Activated CD4-positive, alpha-beta T cell treated with anti-CD3 and anti-CD28 coated beads, Interleukin-2, amount 50 U/mL, for 24 hours (primary cell): ENCODE measurements at places on chromosomes 7 and 10.

GRCh38 chr7:4834601-4835397, 27.0 kb downstream of the PAPOLB start:
- DNase-seq: no peak

DNA sequence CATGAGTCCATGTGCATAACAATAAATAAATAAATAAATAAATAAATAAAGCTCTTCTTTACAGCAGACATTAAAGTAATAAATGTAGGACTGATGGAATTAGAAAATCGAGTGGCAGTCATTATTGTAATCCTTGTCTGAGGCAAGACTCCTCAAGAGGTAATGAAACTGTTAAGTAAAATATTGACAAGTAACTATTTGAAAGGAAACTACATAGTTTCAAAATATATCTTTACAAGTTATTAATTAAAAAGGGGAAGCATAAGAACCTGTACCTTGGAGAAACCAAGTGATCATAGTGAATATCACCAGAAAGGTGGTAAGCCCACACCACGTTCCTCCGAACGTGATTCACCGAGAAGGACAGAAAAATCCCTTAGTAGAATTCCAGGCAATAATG, 285.6 kb upstream of the SORCS1 start:
- DNase-seq: no peak

DNA sequence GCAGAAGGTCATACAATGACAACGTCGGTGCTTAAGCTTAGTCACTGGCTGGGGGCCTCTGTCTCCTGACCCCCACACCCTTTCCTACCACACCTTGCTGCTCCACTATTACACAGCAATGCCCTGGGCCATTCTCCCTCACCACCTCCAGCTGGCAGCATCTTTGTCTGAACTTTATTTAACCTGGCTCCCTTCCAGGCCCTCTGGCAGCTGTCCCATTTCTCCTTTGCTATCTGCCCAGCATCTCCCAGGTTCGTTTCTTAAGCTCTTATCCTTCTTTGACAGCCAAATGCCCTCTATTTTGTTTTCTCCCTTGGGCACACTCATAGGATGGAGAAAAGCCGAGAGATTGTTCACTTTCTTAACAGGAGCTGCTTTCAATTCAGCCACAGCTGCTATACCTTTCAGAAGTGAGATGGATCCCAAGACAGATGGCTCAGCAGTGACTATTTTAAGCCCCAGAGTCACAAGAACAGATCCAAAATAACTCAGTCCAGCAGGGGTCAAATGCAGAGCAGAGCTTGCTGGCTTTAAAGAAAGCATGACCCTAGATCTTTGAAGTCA, 1277.1 kb upstream of the AUTS2 start:
- no peak for DNase-seq

- DNase-seq: no peak
Measured at GRCh38 chr10:29160150-29160617, 128.7 kb upstream of the LYZL1 start.

GRCh38 chr7:13111230-13111629, 423.8 kb downstream of the ARL4A start:
- DNase-seq: no peak

- DNase-seq: no peak
Measured at GRCh38 chr7:155583636-155584035, 37.3 kb upstream of the CNPY1 start.

DNA sequence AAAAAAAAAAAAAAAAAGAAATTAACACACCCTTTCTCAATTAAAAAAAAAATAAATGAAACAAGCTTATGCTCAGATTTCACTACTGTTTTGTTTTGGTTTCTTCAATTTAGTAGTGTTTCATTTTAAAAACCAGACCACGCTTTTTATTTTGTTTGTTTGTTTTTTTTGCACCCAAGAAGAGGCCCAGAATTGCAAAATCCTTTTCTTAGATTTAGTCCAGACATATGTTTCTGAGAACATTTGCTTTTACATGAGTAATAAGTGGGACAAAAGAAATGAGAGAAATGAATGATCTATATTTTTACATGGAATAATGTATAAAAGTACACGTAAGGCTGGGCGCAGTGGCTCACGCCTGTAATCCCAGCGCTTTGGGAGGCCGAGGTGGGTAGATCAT, 34.5 kb upstream of the CAMK1D start:
- no peak for DNase-seq

DNA sequence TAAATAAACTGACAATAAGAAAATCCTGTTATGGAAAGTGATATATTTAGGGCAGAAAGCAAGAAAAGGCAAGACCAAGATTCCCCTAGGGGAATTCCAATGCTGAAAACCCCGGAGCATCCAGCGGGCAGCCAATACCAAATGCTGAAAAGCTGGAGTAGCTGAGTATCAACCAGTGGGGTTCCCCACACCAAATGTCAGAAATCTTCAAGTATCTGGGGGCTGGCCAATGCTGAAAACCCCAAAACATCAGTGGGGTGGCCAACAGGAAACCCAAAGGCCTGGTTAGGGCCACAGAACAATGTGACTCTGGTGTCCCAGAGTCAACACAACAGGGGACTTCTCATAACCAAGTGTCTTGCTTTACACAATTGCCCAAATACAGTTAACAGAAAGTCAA, 271.8 kb upstream of the CACNA2D1 start:
- DNase-seq: no peak

GRCh38 chr10:117476716-117477115, 65.8 kb upstream of the EMX2 start:
- DNase-seq: no peak

GRCh38 chr7:156827587-156828203, 65.3 kb downstream of the LMBR1 start:
- no peak for DNase-seq

GRCh38 chr7:116280803-116281202, 70.5 kb downstream of the TES start:
- no peak for DNase-seq

DNA sequence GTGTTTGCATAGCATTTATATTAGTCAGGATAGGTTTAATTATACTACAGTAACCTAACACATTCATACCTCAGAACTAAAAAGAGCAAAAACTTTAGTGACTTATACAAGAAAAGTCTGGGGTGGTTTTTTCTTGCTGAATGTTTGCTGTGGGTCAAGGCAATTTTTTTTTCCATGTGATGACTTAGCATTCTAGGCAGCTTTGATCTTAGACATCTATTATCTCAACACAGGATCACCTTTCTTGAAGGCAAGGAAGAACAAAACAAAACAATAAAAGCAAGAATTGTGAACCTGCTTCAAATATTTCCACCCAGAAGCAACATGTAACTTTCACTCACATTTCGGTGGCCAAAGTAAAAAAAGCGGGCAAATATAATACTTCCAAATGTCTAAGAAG, 20.7 kb upstream of the CBLL1 start:
- DNase-seq: no peak

GRCh38 chr10:3948843-3949242, 163.8 kb upstream of the KLF6 start:
- DNase-seq: peak; percentile 50

GRCh38 chr10:1187151-1187854, 131.1 kb downstream of the WDR37 start:
- no peak for DNase-seq

DNA sequence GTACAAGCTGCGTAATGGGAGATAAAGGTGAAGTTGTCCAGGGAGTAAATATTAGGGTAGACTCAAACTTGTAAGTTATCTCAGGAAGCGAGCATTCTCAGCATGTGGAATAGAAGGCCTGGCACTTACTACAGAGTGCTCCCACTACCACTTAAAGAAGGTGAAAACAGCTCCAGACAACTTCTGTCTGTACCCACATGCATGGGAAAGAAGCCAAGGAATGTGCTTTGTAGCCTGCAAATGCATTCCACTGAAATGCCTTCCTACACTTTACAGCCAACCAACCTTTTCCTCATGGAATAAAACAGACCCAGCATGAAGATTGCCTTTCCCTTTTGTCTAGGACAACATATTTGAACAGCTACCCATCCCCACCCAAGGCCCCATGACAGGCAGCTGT, 45.4 kb upstream of the NPSR1 start:
- no peak for DNase-seq

DNA sequence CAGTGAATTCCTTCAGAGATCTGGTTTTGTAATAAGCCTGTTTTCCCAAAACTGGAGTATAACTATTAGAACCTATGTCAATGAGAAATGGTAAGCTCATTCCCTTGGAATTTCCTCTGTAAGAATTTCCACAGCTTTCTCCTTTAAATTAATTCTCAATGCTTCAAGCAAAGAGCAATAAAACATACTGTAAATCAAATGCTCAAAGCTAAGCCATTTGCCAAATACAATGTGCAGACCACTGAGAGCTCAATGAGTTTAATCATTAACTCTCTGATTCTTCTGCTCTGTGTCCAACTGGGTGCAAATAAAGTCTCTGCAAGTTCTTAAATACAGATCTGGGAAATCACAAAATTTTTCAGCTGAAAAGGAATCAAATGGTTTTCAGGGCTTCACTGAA, 227.6 kb upstream of the IMMP2L start:
- no peak for DNase-seq

GRCh38 chr10:92965314-92965713, 95.3 kb upstream of the CYP26C1 start:
- DNase-seq: no peak

- DNase-seq: no peak
Measured at GRCh38 chr10:75395066-75395931, 6.3 kb downstream of the ZNF503 start.

DNA sequence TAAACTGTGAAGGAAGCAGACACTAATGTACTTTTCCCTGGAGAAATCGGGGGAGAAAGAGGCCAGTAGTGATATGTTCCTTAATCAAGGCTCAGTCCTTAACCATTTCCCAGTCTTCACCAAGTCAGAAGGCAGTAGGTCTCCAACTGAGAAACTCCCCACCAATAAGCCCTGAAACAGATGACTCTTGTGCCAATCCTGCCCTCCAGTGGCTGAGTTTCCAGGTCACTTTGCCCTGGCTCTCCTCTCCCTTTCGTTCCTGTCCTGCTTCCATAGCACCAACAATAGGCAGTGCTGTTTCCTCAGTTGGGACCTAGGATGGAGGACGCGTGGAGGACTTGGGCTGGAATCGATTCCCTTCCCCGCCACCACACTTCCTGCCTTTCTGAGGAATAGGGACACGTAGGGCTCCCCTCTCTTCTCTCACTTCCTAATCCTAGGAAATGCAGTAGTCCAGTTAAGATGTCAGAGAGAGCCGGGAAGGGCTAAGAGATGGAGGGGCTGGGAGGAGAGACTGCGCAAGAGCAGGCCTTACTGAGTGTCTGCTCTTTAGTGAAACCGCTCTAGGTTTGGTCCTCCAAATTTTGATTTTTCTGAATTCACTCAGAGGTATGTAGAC, 23.4 kb downstream of the ATOH7 start:
- no peak for DNase-seq

- no peak for DNase-seq
Measured at GRCh38 chr7:85516675-85517074, 329.8 kb upstream of the SEMA3D start.

GRCh38 chr7:35553519-35553918, 141.4 kb downstream of the HERPUD2 start:
- no peak for DNase-seq

DNA sequence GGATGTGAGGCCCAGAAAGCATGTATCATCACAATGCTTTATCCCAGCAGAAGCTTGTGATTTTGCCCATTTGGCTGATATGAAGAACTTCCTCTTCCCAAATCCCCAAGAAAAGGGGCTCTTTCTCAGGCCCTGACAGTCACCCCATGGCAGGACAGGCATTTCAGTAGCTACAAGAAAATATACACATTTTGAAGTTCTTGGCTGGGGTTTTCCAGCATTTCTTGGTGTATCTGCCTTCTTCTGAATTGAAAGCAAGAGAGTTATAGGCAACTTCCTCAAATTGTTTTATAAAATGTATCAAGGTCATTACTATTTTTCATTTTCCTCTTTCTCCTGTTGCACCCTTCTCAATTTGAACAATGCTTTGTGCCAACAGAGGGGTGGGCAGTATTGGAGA, 63.3 kb upstream of the PDLIM1 start:
- DNase-seq: no peak

DNA sequence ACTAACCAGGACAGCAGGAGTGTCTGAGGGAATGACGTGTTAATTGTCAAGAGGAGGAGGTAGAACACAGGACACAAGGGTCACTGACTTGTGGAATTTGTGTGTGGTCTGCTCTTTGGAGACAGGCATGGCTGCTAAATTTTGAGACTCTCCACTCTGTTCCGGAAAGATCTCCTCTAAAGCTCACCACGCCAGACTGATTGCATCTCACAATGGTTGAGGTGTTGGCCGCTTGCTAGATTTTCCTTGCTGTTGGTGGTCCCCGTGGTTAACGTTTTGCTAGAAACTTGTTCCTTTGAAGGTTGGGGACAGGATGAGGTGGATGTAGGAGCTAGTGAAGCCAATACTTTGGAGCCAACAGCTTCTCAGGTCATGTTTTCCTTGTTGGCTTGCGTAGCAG, 57.0 kb downstream of the MCMBP start:
- no peak for DNase-seq

DNA sequence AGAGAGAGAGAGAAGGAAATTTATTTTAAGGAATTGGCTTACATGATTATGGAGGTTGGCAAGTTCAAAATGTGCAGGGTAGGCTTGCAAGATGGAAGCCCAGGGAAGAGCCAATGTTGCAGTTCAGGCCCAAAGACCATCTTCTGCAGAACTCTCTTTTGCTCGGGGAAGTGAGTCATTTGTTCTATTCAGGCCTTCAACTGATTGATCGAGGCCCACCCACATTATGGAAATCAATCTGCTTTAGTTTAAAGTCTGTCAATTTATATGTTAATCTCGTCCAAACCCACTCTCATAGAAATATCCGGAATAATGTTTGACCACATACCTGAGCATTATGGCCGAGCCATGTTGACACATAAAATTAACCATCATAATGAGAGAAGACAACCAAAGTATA, 113.3 kb upstream of the CXCL12 start:
- no peak for DNase-seq

DNA sequence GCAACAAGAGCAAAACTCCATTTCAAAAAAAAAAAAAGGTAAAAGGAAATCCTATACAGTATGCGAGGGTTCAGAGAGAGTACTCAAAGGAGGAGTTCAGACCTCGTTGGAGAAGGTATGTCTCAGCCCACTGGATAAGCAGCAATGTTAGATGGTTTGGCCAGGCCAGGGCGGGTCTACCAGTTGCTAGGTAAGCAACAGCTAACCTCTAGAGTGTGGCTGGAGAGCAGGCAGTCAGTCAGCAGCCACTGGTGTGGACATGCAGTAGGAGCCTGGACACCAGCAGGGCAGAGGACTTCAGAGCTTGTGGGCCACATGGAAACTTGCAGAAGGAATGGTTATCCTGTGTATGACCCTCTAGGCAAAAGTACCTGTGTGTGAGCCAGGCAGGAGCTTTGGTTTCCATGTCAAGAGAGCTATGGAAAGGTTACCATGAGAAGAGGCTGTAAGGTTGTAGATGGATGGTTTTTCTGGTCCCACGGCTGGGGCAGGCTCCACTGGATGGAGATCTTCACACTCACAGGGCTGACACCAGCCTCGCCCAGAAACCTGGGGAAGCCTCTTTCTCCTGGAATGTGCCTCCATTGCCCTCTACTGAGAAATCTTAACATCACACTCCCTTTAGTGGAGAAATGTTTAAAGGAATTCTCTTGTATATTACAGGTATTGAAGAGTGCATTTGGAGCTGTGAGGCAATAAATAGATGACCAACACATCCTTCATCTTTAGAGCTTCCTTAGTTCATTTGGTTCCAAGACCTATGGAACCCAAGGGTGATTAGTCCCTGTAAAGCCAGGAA, 63.6 kb downstream of the CCDC186 start:
- no peak for DNase-seq

- peak; percentile 60 for DNase-seq
Measured at GRCh38 chr7:2978408-2978807, 65.3 kb downstream of the CARD11 start.

- no peak for DNase-seq
Measured at GRCh38 chr10:132388891-132389432, 8.0 kb upstream of the PWWP2B start.

GRCh38 chr7:30206491-30206890, 71.7 kb downstream of the MTURN start:
- DNase-seq: no peak
